Fibroblast of skin of left quadriceps (primary cell): ENCODE measurements at places on chromosomes 3 and 15.

- no peak for DNase-seq
These were observed 108.9 kb upstream of the UBE2E1 start for GRCh38 chr3:23696842-23697241.

- no peak for DNase-seq
These were observed 42.8 kb upstream of the SECISBP2L start for GRCh38 chr15:49088996-49089395.

DNA sequence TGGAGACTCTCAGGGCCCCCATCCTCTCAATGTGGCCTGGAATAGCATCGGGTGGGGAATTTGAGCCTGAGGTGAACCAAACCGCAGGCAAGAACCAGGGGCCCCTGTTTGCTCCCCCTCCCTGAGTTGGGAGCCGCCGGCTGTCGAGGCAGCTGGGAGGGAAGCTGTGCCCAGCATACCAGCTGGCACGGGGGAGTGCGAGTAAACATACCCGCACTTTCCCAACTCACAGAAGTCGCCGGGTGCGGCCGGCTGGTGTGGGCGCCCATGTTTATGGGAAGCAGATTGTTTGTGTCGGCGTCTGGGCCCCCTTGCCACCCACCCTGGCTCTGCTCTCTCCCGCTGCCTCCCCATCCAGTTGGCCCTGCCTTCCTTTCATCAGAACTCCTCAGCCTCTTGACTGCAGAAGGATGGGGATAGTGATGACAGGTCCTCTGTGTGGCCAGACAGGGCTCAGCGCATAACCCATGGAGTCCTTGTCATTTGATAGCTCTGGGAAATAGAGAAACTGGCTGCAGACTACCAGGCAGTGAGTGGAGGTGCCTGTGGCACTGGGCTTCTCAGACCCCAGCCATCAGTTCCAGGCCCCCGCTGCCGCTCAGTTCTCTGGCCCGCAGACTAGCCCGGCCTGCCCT lies 60.4 kb downstream of the CACNA2D2 start:
- DNase-seq, result no peak

GRCh38 chr3:73473898-73474416 lies 150.8 kb downstream of the PDZRN3 start:
- DNase-seq, result no peak

DNA sequence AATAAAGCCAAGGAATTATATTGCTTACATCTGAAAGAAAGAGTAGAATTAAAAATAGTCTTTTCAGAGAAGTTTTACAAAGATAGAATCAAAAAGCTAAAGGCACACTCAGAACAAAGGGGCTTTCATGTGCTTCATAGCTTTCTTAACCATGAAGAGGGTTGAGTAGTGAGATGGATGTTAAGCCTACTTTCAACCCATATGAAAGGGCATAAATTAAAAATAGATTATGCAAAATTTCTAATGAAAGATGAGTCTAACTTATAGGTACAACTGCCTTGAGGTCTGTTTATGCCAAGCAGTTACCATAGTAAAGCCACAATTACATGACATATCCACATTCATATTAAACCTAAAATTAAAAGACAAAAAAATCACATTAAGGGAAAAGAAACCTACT lies 223.3 kb upstream of the ARHGEF26 start:
- DNase-seq, result no peak

- peak; percentile 4 for DNase-seq
These were observed 18.3 kb downstream of the P2RY1 start for GRCh38 chr3:152853196-152853595.
